ENCODE measurements at places on chromosomes 16 and 17.

DNA sequence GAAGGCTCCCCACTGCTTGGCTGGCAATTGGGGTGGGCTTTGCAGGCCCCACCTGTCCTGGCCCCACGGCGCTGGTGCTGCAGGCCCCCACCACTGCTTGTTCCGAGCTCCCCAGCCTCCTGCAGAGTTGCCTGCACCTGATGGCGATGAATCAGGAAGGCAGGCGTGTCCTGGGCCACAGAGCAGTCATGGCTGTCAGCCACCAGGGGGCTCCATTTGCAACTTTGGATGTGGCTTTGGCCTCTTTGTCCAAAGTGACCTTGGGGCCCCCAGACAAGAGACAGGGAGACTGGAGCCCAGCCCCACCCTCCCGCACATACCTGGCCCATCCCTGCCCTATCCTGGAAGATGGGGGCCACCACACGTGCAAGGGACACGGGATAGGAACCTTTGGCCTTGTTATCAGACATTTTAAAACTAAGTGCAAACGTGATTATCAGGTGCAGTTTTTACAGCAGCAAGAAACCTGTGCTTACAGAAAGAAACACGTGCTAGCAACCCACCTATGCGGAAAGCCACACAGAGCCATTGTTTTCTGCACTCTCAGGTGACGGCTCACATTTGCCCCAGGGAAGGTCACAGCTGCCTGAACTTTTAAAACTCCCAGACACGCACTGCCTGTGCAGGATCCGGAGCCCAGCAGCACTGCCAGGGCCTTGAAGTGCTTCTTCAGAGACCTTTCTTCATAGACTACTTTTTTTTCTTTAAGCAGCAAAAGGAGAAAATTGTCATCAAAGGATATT is at the start of gene DNASE1:
TSS of gene DNASE1 (plus strand) at position 443 of the 743 bp plus-strand sequence. CDS start 683 bp downstream, outside the sequence.
- DNase-seq = peak; percentile 67

- no peak for DNase-seq
Measured at GRCh38 chr16:66130296-66130905, 236.1 kb upstream of the CDH5 start.

GRCh38 chr17:17784657-17785267 is 52.0 kb downstream of the SREBF1 start:
- peak; percentile 21 for DNase-seq

DNA sequence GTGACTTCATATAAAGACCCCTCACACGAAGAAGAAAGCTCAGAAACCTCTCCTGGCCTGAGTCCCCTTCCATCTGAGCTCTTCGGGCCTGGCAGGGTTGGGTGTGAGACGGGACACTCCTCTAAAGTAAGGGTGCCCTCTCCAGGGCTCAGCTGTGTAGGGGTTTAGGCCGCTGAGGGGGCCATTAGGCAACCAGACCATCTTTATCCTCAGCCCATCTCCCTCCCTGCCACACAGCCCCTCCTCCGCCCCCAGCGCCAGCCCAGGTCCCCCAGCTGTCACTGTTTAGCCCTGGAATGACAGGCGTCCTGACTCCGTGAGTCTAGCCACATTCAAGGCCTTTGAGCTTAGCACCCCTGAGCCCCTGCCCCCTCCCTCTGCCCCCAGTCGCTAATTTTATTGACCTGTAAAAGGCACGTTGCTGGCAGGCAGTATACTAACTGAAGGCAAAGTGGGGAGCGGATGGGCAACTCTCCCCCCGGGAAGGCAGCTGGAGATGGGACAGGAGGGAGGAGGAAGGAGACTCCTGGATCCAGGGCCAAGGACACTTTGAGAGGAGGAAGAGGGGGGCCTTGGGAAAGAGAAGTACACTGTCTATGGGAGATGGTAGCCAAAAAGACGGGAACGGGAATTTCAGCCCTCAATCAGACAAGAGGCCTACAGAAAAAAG is 592 bp upstream of the ZNF385C start:
- DNase-seq = no peak

- peak; percentile 21 for DNase-seq
Measured at GRCh38 chr16:66751053-66751302, 431 bp downstream of the DYNC1LI2 start.

- DNase-seq = no peak
Measured at GRCh38 chr16:8941718-8942344, 21.9 kb downstream of the USP7 start.

DNA sequence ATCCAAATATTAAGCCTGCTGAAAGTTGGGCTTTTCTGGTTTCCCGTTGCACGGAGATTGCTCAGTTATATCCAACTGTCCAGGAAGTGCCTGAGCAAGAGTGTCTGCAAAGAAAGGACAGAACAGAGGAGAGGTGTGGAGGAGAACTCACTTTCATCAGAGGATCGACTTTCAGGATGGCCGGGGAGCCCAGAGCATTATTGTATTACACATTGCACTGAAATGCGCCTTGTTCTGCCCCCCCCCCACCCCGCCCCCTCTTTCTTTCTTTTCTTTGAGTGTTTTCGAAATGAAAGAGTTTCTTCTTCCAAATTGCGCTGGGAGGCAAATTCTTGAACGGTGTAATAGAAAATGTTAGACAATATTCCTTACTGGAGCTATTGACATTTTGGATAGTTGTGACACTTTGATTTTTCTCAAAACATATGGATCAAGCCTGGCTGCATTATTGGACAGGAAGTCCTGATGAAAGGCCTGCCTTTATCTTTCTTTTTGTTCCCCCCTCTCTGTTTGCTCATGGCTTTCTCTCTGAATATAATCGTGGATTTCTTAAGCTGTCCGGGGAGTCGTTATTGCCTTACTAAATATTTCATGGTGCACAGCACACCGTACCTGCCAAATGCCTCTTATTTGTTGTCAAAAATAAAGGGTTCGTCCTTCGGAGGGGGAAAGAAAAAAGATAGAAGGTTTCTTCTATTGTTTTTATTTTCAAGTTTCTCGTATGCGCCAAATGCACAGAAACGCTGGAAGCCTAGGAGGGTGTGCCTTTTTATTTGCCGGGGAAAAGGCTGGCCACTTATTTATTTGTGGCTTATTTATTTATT is 110.8 kb downstream of the IRX3 start:
- no peak for DNase-seq

- no peak for DNase-seq
Measured at GRCh38 chr16:66207883-66208265, 158.6 kb upstream of the CDH5 start.

GRCh38 chr16:680625-680945 is 375 bp downstream of the STUB1 start:
- no peak for DNase-seq

- no peak for DNase-seq
Measured at GRCh38 chr17:31369266-31369665, 22.2 kb upstream of the RAB11FIP4 start.

DNA sequence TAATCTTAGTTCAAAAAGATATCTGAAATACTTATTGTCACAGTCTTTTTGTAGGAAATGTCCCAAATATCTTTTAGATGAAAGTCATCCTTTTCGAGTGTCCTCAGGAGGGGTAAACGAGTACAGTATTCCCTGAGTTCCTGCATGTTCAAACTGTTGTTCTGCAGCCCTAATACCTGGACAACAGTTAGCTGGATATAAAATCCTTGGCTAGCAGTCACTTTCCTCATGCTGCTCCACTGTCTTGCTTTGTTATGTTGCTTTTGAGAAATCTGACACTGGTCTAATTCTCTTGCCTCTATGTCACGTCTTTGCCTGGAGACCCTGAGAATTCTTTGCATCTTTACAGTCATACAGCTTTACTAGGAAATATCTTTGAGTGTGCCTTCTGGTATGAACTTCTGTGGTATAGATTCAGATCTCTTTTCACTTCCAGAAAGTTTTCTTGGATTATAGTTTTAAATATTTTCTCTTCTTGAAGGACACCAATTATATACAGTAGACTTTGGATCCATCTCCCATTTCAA is 9.5 kb downstream of the MBTD1 start:
- DNase-seq = no peak

DNA sequence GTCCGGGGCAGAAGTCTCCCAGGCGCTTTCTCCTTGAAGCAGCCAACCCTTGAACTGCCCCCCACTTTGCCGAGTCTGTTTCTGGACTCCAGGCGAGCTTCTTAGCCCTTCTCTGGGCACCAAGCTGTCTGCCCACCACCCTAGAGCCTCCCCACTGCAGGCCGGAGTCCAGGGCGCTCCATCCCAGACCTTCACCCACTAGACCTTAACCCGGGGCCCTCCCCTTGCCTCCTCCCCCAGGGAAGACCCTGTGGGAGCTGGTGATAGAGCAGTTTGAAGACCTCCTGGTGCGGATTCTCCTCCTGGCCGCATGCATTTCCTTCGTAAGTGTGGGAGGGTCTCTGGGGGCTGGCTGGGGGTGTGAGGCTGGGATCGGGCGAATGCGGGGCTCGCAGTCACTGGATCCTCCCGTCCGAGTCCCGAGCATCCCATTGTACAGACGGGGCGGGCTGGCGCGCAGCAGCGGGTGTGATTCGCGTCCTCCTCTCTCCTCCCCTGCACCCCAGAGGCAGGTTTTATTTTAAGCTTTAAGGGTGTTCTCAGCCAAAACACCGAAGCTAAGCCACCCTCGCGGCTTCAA is 1.1 kb downstream of the ATP2A1 start:
- no peak for DNase-seq

DNA sequence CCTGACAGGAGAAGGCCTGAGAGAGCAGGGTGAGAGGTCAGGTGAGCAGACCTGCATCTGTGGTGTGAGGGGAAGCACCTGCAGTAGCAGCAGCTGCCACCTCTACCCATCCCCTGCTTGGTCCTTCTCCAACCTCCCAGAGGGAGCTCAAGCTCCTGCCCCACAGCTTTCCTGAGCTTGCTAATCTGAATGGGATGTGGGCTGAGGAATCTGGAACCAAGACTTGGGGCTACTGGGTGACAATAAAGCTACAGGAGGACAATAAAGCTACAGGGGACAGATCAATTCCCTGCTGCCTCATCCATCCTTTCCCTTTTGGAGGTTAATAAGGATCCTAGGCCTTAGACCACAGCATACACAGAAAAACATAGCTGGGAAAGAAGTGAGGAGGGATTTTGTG is 4.9 kb upstream of the TBX4 start:
- no peak for DNase-seq

DNA sequence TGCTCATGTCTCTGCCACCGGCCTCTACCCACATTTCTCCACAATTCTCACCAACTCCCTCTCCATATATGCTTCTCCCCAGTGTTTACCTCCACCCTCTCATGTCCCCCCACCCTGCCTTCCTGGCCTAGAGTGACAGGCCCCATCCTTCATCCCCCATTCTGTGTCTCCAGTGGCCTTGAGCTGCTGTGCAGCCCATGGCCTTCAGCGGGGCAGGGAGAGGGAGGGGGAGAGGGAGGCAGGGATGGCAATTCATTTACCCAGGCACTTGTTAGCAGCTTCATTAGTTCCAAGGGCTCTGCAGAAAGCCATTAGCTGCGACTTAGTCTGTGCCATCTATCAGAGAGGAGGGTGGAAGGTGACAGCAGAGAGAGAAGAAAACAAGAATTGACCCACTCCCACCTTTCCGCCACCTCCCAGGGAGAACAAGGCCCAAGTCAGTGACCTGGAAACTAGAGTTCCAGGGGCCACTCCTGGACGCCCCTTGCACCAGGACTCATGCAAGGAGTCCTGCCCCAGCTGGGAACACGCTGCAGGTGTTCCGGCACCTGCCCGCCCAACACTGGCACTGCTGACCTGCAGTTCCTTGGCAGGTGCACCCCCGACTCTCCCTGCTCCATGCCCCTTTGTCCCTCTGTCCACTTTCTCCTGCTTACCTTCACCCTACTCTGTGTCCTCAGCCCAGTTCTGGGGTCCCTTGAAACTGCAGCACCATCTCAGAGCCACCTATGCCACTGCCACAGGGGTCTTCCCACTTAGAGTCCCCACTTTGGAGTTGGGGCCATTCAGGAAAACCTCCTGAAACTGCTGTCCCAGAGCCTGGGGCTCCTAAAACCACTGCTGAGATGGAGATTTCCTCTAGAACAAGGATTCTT is 23.5 kb upstream of the PYY start:
- DNase-seq = no peak

- no peak for DNase-seq
Measured at GRCh38 chr17:15507001-15507400, 39.6 kb upstream of the CDRT4 start.

DNA sequence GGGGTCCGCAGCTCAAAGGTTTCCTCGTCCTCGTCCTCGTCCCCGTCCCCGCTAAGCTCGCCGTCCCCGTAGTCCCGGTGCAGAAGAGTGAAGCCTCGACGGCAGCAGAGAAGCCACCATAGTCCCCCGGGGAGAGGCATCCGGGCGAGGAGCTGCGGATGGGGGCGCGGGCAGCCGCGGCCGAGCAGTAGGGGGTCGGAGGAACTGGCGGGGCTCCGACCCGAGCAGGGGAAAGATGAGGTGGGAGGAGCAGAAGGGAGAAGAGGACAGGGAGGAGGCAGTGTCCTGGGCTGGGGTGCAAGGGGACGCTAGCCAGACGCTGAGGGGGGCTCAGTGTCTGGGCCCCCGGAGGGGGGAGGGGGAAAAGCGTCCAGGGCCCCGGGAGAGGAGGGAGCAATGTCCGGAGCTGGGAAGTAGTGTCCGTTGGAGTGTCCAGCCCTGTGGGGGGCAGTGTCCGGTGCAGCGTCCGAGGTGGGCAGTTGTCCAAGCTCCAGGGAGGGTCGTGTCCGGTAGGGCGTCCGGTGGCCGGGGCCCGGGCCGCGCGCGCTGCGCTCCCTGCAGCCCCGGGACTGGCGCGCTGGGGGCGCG is at the start of gene PLEKHH3:
TSS of gene PLEKHH3 (minus strand) at position 571 of the 588 bp plus-strand sequence. CDS start at position 140, 431 bp downstream.
- DNase-seq = peak; percentile 31

- no peak for DNase-seq
Measured at GRCh38 chr17:8593830-8594229, 36.7 kb downstream of the MYH10 start.

DNA sequence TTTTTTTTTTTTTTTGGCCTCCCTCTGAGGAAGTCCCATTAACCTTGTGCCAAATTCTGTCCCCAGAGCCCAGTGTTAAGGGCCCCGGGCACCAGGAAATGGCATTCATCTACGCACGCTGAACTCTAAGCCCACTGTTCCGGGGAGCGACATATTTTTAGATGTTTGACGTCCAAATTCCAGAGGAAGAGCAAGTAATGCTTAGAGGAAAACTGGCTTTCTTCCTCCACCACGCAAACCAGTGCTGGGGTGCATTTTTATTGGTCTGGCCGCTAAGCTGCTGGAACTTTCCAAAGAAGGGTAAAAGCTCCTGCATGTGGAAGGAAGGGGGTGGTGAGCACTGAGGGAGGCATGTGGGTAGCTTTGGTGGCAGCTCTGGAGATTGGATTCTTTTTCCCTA is 8.3 kb downstream of the WFDC1 start:
- DNase-seq = no peak

- no peak for DNase-seq
Measured at GRCh38 chr17:71593078-71593477, 527.7 kb upstream of the SOX9 start.

DNA sequence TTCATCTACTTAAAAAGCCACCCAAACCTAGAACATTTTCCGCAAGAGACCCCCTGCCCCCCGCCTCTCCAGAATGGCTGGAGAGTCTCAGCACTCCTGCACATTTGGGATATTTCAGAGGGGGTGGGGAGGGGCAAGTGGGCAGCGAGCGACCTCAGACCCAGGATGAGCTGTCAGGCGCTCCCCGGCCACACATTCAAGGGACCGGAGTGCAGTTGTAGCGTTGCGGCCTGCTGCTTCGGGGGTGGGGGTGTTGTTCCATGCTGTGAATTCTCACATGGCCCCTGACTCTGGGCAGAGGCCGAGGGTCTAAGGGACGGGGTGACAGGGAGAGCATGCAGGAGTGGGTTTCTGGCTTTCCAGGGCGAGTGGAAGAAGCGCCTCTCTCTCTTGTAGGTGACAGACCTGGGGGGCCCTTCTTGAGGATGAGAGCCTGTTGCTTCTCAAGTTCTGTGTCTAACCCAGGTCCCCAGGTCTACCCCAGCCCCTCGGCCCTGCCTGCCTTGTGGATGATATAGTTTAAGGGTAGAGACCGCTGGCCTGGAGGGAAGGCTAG is 231.2 kb downstream of the SEC14L1 start:
- DNase-seq = no peak
